ENCODE measurements at places on chromosomes 2 and 18. TPM values are rescaled to one million over a fixed set of nuclear protein-coding genes. Genes with fewer than 3 reads are reported as not detected.

Gene COL6A3
- polyA plus RNA-seq: 356 TPM

Gene ARHGEF4
- 9.6 TPM for polyA plus RNA-seq

Gene LCT
- polyA plus RNA-seq: not detected

Gene LYPD6
- 1.0 TPM for polyA plus RNA-seq

Gene IL1RN
- 0.29 TPM for polyA plus RNA-seq

Gene ZNF396
- 0.84 TPM for polyA plus RNA-seq

Gene FBLN7
- polyA plus RNA-seq: 1.3 TPM

Gene DNAJC5G
- polyA plus RNA-seq: 0.16 TPM

Gene SP110
- 46.1 TPM for polyA plus RNA-seq

Gene CD226
- polyA plus RNA-seq: 1.5 TPM

Gene C2orf78
- polyA plus RNA-seq: not detected

Gene NPC1
- polyA plus RNA-seq: 26.4 TPM

Gene MFSD2B
- 0.02 TPM for polyA plus RNA-seq

Gene SP140
- polyA plus RNA-seq: 0.23 TPM

Gene DLX1
- 0.07 TPM for polyA plus RNA-seq

Gene GORASP2
- polyA plus RNA-seq: 41.7 TPM

Gene OBSL1
- polyA plus RNA-seq: 53.2 TPM

Gene SLC14A1
- 3.3 TPM for polyA plus RNA-seq

Gene MSTN
- polyA plus RNA-seq: 0.16 TPM

Gene LRP1B
- polyA plus RNA-seq: 0.20 TPM

Gene SAG
- not detected for polyA plus RNA-seq

Gene IL1RL2
- 1.1 TPM for polyA plus RNA-seq

Gene RAB6C
- polyA plus RNA-seq: 0.08 TPM

Gene MGAT4A
- polyA plus RNA-seq: 3.9 TPM

Gene HJURP
- polyA plus RNA-seq: 1.5 TPM

Gene INHA
- 96.3 TPM for polyA plus RNA-seq

Gene PARD6G
- 8.2 TPM for polyA plus RNA-seq

Gene VIL1
- 0.05 TPM for polyA plus RNA-seq

Gene MOGAT1
- not detected for polyA plus RNA-seq

Gene FIGLA
- not detected for polyA plus RNA-seq

Gene POTEC
- polyA plus RNA-seq: not detected

Gene LAPTM4A
- polyA plus RNA-seq: 440 TPM

Gene IL1R2
- polyA plus RNA-seq: 1.1 TPM

Gene FER1L5
- 0.23 TPM for polyA plus RNA-seq

Gene ADRA2B
- 1.8 TPM for polyA plus RNA-seq

Gene TRPM8
- polyA plus RNA-seq: not detected

Gene ELOA2
- not detected for polyA plus RNA-seq

Gene VWC2L
- polyA plus RNA-seq: not detected

Gene KCTD1
- polyA plus RNA-seq: 14.5 TPM

Gene B3GNT7
- 6.8 TPM for polyA plus RNA-seq

Gene GEN1
- polyA plus RNA-seq: 2.8 TPM

Gene QPCT
- polyA plus RNA-seq: 17.7 TPM

Gene FOXD4L1
- polyA plus RNA-seq: not detected

Gene HRH4
- 0.08 TPM for polyA plus RNA-seq
